Breast epithelium (tissue), 4 donors: ENCODE measurements at places on chromosomes 6 and 20.

GRCh38 chr20:63295422-63295821 lies 2.4 kb downstream of the COL20A1 start:
- H3K4me1 ChIP-seq: no peaks in the 10 kb centered on the region
- no peak overlapping the region for H3K4me3 ChIP-seq
- no peak overlapping the region for H3K27ac ChIP-seq

DNA sequence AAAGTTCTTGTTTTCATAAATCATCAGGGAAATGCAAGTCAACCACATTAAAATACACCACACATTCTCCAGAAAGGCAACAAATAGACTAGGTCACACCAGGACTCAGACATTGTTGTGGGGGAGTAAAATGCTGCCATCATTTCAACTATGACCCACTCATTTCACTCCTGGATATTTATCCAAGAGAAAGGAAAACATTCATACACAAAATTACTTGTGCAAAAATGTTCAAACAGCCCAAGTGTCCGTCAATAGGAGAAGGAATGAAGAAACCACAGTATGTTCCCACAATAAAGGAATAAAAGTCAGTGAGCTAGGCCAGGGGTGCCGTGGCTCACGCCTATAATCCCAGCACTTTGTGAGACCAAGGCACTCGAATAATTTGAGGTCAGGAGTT lies 81.5 kb upstream of the QKI start:
- no peak overlapping the region for H3K27ac ChIP-seq
- H3K4me1 ChIP-seq: no peaks in the 10 kb centered on the region
- no peaks in the 10 kb centered on the region for H3K27me3 ChIP-seq
- H3K4me3 ChIP-seq: no peak overlapping the region

GRCh38 chr6:79263359-79263758 lies 28.9 kb upstream of the HMGN3 start:
- no peak for DNase-seq
- no peak overlapping the region for H3K4me3 ChIP-seq
- no peaks in the 10 kb centered on the region for H3K27me3 ChIP-seq
- no peaks in the 10 kb centered on the region for H3K4me1 ChIP-seq

GRCh38 chr6:69339163-69339550 lies 457.7 kb downstream of the LMBRD1 start:
- H3K27me3 ChIP-seq: no peaks in the 10 kb centered on the region
- DNase-seq: no peak
- no peak overlapping the region for H3K4me3 ChIP-seq
- H3K27ac ChIP-seq: no peak overlapping the region
- H3K36me3 ChIP-seq: no peaks in the 10 kb centered on the region

DNA sequence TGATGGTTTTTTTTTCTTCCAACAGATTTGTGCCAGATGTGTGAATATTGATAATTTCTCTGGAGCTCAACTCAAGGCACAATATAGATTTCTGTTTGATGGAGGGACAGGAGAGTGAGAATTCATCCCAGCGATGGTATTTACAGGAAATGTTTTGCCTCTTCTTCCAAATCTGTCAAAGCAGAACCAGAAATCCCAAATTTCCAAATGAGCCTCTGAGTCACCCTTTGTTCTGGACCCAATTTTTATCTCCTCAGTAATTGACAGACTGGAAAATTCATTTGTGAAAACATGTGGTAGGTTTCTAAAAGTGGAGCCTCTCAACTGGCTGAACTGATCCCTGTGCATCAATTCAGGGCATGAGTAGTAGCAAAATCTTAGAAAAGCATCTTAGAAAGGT lies 223.2 kb upstream of the TSHZ2 start:
- no peaks in the 10 kb centered on the region for H3K27me3 ChIP-seq
- H3K27ac ChIP-seq: no peak overlapping the region
- no peaks in the 10 kb centered on the region for H3K4me1 ChIP-seq
- no peak overlapping the region for H3K4me3 ChIP-seq
- H3K36me3 ChIP-seq: no peaks in the 10 kb centered on the region

DNA sequence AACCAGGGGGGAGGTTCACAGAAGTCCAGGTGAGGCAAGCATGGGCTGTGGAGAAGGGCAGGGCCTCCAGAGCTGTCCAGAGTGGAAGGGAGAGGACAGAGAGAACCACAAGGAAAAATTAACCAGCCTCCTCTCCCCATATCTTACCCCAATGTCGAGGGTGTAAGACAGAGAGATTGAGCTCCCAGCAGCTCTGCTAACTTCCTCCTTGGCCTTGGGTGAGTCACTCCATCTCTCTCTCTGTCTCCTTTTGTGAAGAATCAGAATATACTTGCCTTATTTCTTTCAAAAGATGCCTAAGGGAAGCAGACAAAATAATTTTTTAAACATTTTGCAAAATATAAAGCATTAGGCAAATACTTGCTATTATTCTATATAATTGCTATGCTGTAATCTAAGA lies 58.3 kb upstream of the IYD start:
- H3K27me3 ChIP-seq: no peaks in the 10 kb centered on the region
- no peak for DNase-seq
- no peak overlapping the region for H3K4me3 ChIP-seq
- no peak overlapping the region for H3K27ac ChIP-seq
- H3K36me3 ChIP-seq: no peaks in the 10 kb centered on the region
- no peaks in the 10 kb centered on the region for H3K4me1 ChIP-seq

DNA sequence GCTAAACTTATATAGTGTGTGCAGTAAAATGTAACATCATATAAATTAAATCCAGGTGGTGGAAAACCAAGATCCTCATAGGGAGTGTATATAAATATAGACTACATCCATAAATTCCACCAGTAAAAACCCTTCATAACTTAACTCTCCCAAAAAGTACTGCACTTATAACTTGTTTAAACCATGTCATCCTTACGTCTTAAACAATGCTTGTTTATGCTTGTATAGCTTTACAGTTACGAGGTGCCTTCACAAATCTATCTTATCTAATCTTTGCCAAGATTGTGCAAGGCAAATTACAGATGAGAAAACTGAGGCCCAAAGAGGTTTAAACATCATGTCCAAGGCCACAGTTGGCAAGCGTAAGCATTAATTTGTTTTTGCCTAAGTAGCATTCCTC lies 71.3 kb downstream of the BCAS1 start:
- no peak for DNase-seq
- H3K4me3 ChIP-seq: no peak overlapping the region
- H3K27ac ChIP-seq: no peak overlapping the region
- H3K36me3 ChIP-seq: no peaks in the 10 kb centered on the region

GRCh38 chr6:20129290-20130088 lies 82.8 kb downstream of the MBOAT1 start:
- H3K4me3 ChIP-seq: no peak overlapping the region
- H3K27ac ChIP-seq: no peak overlapping the region
- no peaks in the 10 kb centered on the region for H3K4me1 ChIP-seq
- DNase-seq: no peak
- no peaks in the 10 kb centered on the region for H3K27me3 ChIP-seq
- H3K36me3 ChIP-seq: no peaks in the 10 kb centered on the region

DNA sequence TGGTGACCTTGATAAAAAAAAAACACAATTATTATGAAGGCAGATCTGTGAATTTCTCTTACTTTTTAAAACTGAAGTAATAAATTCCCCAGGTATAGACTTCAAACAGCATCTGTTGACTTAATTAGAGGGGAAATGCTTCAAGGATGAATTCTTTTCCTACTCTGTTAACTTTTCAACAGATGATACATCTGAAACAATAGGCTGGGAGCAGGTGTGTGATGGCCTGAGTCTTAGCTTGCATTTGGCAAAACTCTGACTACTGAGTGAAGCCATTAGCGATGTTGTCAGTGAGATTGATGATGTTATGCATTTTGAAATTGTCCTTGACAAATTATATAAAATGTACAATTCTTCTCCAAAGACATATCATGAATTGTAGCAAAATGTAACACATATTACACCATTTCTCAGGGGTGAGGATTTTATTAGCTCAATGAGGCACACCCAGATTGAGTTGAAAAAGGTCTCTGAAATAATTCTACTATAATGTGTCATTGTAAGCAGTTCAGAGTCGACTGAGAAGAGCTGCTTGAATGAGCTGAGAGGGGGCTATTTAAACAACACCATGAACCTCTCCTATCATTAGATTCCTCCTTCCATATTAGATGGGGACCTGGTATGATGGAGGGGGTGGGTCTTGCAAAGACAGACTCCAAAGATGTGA lies 39.6 kb upstream of the OGFRL1 start:
- DNase-seq: no peak
- H3K27ac ChIP-seq: peak overlapping the region; percentile 76

GRCh38 chr6:20839630-20840029 lies 305.4 kb downstream of the CDKAL1 start:
- H3K4me3 ChIP-seq: no peak overlapping the region
- no peak overlapping the region for H3K27ac ChIP-seq
- H3K36me3 ChIP-seq: no peaks in the 10 kb centered on the region
- H3K4me1 ChIP-seq: no peaks in the 10 kb centered on the region
- H3K27me3 ChIP-seq: no peaks in the 10 kb centered on the region
